ENCODE measurements at places on chromosomes 4 and X. TPM values are rescaled to one million over a fixed set of nuclear protein-coding genes. Genes with fewer than 3 reads are reported as not detected.

DNA sequence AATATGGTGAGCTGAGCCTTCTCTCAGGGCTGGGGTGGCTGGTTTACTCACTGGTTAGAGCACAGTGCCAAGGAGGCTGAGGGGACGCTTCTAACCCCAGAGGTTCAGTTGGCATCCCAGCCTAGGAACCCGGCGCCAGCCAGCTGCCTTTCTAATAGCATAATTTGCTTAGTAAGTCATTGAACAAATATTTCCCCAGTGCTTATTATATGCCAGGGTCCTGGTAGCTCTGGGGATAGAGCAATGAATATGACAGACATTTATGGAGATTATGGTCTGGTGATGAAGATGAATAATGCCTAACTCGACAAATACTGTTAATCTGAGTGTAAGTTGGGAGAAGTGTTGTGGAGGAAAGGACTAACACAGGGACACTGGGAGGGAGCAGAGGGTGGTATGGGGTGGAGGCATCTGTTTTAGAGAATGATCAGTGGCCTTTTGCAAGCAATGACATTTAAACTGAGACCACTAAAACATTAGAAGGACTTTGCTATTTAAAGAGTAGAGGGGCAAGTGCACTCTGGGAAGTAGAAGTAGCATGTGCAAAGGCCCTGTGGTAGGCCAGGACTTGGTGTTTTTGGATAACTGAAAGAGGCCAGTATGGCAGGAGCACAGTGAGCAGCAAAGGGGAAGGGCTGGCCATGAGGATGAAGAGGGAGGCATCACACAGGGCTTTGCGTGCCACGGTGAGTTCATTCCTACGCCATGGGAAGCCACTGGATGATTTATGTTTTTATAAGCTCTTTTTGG, 71.9 kb downstream of the ATG4A start:
- no peak for DNase-seq

DMRTC1 gene
- total RNA-seq, result not detected

- peak; percentile 91 for DNase-seq
These were observed 1.1 kb downstream of the HSPA4L start for GRCh38 chr4:127783026-127783769.

- no peak for DNase-seq
These were observed 52.0 kb downstream of the CDS1 start for GRCh38 chr4:84634961-84635360.

DNA sequence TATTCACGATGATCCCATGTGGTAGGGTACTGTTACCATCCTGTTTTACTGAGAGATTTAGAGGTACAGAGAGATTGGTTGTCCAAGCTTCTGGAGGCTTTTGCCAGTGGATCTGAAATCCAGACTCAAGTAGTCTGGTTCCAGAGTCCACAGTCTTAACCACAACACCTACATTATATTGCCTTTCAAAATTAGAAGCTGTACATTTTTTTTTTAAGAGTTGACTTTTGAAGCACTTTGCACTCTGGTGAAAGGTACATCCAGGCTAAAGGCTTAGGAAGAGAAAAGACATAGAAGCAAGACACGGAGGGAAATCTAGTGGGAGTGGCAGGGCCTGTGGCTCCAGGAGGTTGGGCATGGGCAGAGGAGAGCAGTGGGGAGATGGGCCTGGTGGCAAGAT, 122.1 kb downstream of the AFF1 start:
- DNase-seq, result no peak

GRCh38 chrX:19017271-19017670, 33.4 kb upstream of the PHKA2 start:
- DNase-seq, result no peak
